ENCODE measurements at places on chromosomes 16 and 17. TPM values are rescaled to one million over a fixed set of nuclear protein-coding genes. Genes with fewer than 3 reads are reported as not detected.
A peak's percentile ranks its signal among the peaks of the same experiment; 100 is the strongest.

DNA sequence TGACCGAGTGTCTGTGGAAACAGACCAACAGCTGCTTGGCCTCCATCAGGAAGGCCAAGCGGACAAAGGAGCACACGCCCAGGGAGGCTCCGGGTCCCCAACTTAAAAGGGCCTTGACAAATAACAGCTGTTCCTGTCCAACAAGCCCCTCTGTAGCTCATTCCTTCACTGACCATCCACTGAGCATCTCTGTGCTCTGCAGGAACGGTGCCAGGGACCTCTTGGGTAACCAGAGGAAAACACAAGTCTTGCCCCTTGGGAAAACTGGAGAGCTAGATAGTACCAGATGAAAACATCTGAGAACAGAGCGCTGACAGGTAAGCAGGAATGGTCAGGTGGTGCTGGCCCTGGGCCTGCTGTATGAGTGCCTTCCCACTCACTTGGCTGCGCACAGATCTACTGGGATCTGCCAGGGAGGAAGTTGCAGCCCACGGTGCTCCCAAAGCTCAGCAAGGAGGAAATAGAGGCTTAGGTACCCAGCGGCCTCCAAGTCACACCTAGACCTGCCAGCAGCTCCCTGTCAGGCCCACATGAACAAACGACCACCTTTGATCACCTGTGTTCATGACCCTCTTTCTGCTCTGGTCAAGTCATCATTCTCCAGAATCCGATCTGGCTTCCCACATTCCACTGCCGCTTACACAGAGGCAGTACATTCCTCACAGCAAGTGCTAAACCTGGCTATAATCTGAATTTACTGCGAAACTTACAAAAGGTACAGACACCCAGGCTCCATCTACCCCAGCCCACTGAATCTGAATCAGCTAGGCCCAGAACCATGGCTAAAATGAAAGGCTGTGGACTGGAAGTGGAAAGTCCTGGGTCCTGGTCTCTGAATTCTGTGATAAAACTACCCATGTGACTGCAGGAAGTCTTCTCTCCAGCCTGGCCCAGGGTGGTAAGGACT lies 12.5 kb downstream of the DCAKD start:
- H3K4me3 ChIP-seq: no peak overlapping the region
- DNase-seq: peak; percentile 66
- H3K36me3 ChIP-seq: peaks cover 2% of the 10 kb centered on the region
- no peaks in the 10 kb centered on the region for H3K27me3 ChIP-seq
- H3K27ac ChIP-seq: peak overlapping the region; percentile 38

- H3K27me3 ChIP-seq: no peaks in the 10 kb centered on the region
- DNase-seq: peak; percentile 11
- peak overlapping the region; percentile 72 for H3K27ac ChIP-seq
- H3K4me3 ChIP-seq: no peak overlapping the region
- H3K36me3 ChIP-seq: no peaks in the 10 kb centered on the region
- peaks cover 88% of the 10 kb centered on the region for H3K4me1 ChIP-seq
These were observed 199.3 kb upstream of the CHMP6 start for GRCh38 chr17:80792373-80792781.

DNA sequence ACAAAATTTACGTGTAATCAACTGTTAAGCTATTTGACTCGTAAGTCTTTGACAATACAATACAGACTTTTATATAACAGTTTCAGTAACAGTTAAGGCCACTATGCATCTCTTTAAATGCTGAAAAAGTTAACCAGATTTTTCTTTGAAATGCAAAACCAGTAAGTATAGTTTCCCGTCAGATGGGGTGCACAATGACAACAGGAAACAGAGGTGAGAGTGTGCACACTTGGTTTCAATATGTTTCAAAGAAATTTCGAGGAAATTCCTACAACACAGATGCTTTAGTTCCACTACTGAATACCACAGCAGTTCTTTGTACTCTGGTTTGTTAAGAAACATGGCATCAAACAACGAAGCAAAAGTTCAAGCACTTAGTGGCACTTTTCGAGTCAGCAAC lies 48.4 kb downstream of the RNF157 start:
- no peaks in the 10 kb centered on the region for H3K27me3 ChIP-seq
- H3K4me1 ChIP-seq: peaks cover 9% of the 10 kb centered on the region
- H3K27ac ChIP-seq: no peak overlapping the region

DNA sequence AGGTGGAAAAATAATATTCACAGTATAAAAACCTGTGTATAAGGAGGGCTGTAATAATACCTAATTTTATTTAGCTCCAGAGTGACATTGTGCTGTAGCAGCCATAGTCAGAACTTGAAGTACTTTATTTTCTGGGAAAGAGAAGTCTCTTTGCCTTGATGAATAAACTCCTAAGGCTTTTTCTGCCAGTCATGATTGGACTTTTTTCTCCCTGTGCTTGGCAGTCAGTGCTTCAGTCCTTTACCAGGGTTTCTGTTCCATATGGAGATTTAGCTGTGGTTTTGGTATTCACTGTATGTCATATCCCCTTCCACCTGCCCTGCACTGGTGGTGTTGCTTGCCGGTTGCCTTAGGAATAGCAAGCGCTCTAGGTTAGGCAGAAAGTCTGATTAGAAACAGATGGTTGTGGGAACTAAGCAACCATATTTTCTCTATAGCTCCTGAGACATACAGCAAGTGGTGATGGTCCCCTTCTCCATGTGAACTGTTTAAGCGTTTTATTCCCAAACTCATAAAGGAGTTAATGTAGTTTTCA lies 24.7 kb downstream of the DDX42 start:
- DNase-seq: no peak
- no peak overlapping the region for H3K27ac ChIP-seq
- H3K36me3 ChIP-seq: peaks cover 36% of the 10 kb centered on the region
- no peak overlapping the region for H3K4me3 ChIP-seq
- H3K4me1 ChIP-seq: no peaks in the 10 kb centered on the region

GRCh38 chr17:44878627-44879221 lies 20.5 kb downstream of the EFTUD2 start:
- no peaks in the 10 kb centered on the region for H3K4me1 ChIP-seq
- no peak overlapping the region for H3K4me3 ChIP-seq

- H3K4me3 ChIP-seq: no peak overlapping the region
- no peaks in the 10 kb centered on the region for H3K4me1 ChIP-seq
- H3K27ac ChIP-seq: no peak overlapping the region
- H3K36me3 ChIP-seq: peaks cover 53% of the 10 kb centered on the region
These were observed 14.5 kb upstream of the APRT start for GRCh38 chr16:88826070-88826840.

DNA sequence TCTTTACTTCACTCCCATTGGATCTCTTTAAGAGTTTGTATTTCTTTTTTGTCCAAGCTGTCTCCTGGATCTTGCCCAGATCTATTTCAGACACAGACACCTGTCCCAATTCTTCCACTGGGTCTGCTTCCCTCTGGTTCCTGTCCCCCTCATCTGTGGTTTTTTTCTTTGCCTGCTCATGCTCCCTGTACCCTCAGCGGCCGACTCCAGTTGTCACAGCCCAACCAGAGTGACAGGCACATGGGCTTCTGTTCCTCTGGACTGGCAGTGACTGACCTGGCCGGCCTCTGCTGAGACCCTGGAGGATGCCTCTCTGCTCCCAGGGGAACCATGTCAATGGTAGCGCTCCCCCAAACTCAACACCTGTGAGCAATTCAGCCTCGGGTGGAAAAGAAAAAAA lies 142.6 kb downstream of the WSCD1 start:
- no peaks in the 10 kb centered on the region for H3K27me3 ChIP-seq
- H3K4me3 ChIP-seq: no peak overlapping the region
- no peak for DNase-seq

DNA sequence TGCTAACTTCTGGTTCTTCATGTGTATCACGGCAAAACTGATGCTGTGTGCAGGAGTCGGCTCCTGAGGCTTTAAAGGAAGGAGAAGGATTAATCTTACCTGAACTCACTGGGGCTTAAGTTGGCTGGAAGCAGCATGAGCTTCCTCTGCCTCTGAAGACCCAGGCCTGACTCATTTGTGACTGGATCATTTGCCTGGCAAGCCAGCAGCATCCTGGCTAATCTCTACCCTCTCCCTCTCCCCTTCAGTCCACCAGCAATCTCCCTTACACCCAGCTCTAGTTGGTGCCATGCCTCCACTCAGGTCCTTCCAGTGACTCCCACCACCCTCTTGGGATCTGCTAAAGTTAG lies 150.3 kb downstream of the IRX3 start:
- no peaks in the 10 kb centered on the region for H3K27me3 ChIP-seq
- no peak overlapping the region for H3K27ac ChIP-seq
- no peaks in the 10 kb centered on the region for H3K36me3 ChIP-seq
- no peak for DNase-seq

Gene ENPP7
- 0.31 TPM for total RNA-seq

Gene TBC1D3I
- not detected for total RNA-seq

Gene IRX3
- 84.2 TPM for total RNA-seq

Gene TBC1D3G
- not detected for total RNA-seq

Gene TP53TG3B
- total RNA-seq: not detected

Gene HOXB1
- total RNA-seq: not detected

Gene CHST5
- total RNA-seq: 1.3 TPM

All from lung (tissue), 17 donors.